ENCODE measurements at places on chromosomes 12 and 14.

- DNase-seq = no peak
Measured at GRCh38 chr14:83826838-83827237, 1703.1 kb upstream of the FLRT2 start.

DNA sequence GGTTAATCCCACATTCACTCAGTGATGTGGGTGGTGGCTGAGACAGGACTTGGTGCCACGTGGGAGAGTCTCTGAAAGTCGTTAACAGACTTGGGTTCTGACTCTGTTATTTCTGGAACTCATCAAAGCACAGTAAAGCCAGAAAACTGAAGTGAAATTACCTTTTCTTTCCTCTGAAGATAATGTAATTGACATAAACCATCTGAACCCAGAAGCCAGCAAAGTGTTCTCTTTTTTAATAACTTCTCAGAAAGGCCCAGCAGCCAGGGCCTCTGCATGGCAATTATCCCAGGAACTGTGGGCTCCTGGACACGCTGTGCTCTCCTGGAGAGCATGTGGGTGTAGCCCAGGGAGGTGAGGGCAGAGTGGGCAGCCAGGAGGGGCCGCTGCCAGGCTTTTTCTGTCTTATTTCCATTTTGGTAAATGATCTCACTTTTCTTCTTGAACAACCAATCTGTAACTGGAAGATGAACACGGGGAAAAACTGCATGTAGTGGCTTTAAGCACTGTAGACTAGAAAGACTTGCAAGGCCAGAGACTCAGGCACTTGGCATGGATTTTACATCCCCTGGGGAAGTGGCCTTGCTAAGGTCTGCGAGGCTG, 444.1 kb upstream of the TMEM132C start:
- no peak for DNase-seq

DNA sequence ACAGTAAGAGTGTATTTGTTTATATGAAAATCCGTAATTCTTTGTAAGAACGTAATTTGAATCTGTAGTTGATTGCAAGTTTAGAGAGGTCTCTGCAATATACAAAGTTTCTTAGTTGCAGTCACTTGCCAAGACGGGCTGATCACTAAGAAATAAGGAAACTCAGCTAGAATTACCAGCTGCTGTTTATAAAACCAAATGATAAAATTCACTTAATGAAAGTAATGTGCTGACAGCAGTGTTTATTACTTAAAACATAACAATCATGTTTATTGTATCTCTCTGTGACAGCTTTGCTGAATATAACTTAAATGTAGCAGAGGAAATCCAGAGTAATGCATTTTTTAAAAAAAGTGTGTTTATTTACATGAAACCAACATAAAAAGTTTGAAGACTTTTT, 31.2 kb downstream of the SRGAP1 start:
- DNase-seq = no peak

DNA sequence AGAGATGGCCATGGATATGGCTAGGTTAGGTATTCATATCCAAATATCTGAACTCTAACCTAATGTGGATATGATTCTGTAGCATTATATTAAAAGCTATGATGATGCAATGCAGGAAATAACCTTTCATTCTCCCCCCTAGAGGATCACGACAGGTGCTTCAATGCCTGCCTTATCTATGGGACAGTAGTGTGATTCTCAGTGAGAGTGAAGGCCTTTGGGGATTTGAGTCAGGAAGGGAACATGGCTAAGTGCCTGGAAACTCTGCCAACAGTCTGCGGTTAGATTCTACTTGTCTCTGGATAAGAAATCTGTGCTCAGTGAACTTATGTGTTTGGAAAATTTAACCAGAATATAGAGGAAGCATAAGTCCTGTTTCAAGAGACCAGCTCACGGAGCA, 81.8 kb downstream of the SLC38A1 start:
- peak; percentile 21 for DNase-seq

DNA sequence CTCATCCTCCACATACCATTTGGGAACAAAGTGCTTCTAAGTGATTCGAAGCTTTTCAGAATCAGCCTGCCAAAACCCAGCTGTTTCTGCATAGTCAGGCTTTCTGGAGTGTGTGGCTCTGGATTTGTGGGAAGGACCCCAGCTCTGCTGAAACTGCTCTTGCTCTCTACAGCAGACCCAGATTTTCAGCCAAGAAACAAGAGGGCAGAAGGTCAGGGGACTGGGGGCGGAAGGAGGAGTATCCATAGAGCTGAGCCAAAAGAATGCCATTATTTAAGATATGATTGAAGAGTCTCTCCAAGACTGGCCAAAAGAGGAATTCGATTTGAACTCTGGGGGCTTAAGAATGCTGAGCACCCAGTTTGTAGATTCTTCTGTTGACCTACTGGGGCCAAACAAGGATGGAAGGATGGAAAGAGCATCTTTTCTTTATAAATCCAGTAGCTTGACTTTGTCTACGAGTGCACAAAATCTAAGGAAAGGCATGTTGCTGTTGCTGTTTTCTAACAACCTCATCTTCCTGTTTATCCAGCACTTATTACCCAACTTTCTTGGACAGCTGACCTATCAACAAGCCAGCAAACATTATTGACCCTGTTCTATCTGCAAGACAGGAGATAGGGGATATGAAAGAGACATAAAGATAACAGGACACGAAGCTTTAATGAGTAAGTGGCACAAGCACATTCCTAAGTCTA, 29.2 kb downstream of the FBLN5 start:
- no peak for DNase-seq

- no peak for DNase-seq
Measured at GRCh38 chr14:34911209-34912150, 36.3 kb upstream of the BAZ1A start.

DNA sequence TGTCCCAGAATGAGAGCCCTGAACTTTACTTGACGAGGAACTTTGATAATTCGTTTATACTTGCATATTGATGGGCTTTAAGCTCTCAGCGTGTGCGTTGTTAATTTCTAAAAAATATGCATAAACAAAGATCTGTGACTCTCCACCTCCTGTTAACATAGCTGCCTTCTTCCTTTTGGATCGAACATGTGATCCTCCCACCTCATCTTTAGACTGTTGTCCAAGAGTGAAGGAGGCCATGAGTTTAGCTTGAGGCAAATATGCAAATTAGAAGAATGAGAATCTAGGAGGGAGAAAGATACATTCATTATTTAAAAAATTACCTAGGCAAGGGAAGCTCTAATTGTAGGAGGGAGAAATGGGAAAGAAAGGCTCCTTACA, 617 bp downstream of the TTC8 start:
- DNase-seq = no peak

GRCh38 chr12:46517579-46517962, 145.0 kb upstream of the SLC38A2 start:
- no peak for DNase-seq

DNA sequence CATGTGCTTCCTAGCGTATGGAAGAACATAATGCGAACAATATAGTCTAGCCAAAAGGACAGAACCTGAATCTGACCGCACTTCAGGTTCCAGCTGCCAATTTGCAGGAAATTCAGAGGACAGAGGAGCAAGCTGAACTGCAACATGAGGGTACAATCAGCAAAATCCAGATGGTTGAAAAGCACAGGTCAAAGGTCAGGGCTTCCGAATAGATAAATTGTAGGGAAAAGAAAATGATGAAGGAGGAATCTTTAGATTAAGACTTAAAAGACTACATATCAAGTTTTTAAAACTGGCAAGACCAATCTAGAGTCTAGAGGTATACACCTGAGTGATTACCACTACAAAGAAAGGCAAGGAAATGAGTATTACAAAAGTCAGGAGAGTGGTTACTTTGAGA, 42.1 kb upstream of the SELPLG start:
- no peak for DNase-seq

DNA sequence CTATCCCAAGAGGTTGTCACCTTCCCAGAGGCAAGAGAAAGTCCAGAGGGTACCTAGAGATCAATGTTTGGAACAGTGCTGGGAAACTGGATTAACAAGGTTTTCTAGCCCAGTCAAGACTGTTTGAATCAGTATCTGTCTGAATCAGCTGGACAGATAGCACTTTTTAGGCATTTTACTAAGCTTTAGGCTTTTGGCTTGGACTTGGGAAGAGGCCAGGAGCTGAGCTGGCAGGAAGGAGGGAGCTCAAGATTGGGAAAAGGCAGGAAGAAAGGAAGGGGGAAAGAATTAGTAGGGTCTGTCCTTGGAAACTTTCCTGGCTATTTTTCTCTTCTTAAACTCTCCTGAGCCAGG, 8.3 kb downstream of the IKZF4 start:
- DNase-seq = no peak

DNA sequence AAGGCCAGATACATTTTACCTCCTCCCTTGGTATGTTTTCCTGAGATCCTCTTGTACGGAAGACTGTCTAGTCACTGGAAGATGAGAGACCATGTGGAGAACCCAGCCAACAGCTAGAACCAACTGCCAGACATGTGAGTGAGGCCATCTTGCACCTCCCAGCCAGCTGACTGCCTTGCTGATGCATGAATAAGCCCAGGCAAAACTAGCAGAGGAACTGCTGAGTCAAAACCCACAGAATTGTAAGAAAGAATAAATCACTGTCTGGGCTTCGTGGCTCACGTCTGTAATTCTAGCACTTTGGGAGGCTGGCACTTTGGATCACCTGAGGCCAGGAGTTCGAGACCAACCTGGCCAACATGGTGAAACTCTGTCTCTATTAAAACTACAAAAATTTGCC, 160.0 kb downstream of the TPH2 start:
- no peak for DNase-seq

DNA sequence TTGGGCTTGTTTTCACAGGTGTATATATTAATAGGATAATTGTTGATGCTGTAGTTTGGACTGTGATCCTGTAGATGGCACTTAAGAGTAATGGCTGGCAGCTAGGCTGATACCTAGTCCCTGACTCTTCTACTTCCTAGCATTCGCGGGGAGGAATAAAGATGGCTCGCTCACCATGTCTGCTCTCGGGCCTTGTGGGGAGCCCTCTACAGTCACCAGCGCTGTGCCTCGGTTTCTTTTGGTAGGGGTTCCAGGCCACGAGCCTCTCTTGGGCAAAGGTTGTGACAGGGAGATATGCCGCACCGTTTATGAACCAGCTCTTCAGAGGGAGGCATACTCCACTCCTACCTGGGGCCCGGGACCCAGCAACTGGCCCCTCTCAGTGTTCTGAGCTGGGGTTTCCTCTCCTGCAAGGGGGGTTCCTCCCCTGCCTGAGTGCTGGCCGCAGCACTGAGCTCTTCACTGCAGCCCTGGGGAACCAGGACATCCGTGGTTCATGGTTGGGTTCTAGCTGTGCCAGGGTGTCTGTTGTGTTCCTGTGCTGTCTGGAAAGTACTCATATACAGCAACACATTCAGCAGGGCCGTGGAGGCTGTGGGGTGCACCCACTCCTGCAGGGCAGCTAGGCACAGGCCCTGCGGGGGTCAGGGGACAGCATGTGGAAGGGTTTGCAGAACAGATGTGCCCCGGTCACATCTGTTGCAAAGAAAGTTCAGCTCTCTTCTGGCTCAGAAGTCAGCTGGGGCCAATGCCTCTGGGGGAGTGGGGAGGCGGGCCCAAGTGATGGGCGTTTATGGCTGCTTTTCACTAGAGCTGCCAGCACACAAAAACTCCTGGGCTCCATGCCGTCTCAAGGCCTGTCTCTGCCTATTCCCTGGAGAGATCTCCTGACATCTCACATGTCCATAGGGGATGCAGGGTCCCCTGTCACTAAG, 147.9 kb downstream of the PPFIA2 start:
- no peak for DNase-seq

DNA sequence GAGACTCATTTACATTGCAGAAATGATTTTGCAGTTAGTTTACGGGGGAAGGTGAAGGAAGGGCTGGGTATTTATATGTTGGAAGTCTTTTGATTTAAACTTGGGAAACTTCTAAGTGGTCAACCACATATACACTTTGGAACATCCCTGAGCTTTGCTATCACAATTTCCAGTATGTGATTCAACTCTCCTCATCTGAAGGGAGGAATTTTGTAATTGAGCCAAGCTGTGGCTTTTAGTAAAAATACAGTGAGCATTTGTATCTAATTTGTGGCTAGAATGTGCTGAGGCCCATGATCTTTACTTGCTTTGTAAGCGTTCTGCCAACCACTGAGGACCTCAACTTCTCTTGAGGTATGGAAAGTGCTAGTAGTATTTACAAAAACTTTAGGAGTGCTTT, 235.0 kb upstream of the PDZRN4 start:
- no peak for DNase-seq

- DNase-seq = no peak
Measured at GRCh38 chr12:112386726-112387125, 4.5 kb upstream of the HECTD4 start.

- no peak for DNase-seq
Measured at GRCh38 chr14:74697976-74698375, 14.9 kb downstream of the AREL1 start.

- no peak for DNase-seq
Measured at GRCh38 chr14:92987713-92988510, 65.0 kb downstream of the CHGA start.

DNA sequence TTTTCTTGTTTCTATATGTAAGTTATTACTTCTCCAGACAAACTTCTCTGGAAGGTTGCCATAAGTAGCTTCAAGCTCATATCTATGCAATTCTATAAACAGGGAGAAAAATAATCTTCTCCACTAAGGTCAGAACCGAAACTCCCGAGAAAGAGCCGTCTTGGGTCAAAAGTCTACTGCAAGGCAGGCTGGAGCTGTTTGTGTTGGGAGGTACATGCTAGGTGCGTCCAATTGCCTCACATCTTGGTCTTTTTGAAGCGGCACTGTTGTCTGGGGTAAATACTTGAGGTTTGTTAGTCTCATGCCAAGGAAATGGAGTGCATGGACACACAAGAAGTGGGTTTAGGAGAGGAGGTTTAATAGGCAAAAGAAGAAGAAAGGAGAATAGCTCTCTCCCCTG, 674.7 kb upstream of the TMEM132C start:
- DNase-seq = no peak

DNA sequence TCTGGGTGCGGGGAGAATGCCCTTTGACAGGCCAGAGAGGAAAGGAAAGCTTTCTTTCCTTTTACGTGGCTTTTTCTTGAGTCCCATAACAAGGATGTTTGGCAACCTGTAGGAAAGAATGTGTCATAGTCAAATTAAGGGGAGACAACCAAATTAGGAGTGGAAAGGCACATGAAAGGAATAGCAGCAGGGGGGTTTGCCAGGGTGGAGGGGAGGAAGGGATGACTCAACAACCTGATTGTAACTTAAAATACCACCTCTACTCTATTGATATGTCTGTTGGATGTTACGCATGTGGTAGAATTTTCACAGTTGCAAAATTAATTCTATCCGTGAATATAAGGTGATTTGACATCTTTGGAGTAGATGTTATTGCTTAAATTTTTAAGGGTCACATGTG, 28.5 kb upstream of the MYBPC1 start:
- DNase-seq = no peak

- DNase-seq = peak; percentile 57
Measured at GRCh38 chr12:102406033-102406584, 74.3 kb downstream of the IGF1 start.

GRCh38 chr12:99479149-99479548, 168.4 kb upstream of the GARIN6 start:
- no peak for DNase-seq

- DNase-seq = no peak
Measured at GRCh38 chr12:131119936-131120335, 166.2 kb downstream of the ADGRD1 start.

DNA sequence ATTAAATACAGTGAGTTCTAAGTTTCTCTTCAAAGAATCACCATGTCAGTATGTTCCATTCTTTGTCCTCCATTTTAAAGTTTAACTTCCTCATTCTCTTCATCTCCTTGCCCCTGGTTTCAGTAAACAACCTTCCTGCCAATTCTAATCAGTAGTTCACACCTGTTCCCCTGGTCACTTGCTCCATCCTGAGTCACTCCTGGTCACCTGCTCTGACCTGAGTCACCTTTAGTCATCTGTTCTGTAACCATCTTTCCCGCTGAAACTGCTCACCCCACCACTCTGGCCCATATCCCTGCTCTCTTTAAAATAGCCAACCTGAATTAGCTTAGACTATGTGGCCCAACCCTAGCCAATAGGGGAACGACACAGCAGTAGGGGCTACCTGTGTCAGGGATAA, 1447.4 kb upstream of the TMEM132C start:
- no peak for DNase-seq

Data from hippocampal formation (tissue), 2 donors.